ENCODE measurements at places on chromosomes 5 and 9.

- no peak for DNase-seq
Observed at GRCh38 chr9:75471549-75472114, 383.3 kb downstream of the OSTF1 start.

GRCh38 chr5:171310212-171310818 lies 1.3 kb downstream of the TLX3 start:
- DNase-seq, result no peak

DNA sequence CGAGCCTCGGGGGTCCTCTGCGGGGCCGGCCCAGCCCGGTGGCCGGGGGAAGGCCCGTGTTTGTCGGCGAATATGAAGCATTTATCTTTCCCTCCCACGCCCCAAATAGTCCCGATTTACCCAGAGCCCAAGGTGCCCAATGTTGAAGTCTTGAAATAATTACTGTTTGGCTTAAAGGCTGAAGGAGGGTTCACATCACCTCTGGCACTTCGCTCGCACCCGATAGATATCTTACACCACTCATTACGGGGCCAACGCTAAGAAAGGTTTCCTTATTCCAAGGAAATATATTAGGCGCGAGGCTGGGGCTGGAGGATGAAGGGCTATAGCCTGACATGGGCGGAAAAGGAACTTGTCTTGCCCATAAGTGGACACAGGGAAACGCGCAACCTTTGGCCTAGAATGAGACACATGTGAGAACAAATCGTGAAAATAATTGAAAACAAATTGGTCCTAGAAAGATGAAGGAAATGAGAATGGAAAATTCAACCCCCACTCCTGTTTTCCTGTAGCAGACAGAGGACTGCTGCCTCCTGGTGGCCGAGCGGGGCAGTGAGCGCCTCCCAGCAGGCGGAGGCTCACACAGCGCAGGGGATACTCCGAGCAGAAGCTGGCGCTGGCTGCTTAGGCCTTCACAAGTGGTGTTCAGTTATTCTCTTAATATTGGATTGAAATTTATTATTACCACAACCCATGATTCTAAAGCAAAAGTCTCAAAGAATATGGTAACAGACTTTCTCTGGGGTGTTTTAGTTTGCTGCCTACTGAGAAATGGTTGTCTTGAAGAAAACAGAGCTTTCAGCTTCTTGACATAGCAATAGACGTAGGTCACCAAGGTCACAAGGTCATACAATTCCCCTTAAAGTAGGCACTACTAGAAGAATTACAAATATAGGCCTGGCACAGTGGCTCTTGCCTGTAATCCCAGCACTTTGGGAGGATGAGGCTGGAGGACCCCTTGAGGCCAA lies 7.9 kb downstream of the CCL21 start:
- peak; percentile 67 for DNase-seq

- DNase-seq, result no peak
Observed at GRCh38 chr5:18653216-18653752, 1019.0 kb downstream of the TAF11L14 start.

GRCh38 chr9:125757834-125758233 lies 10.7 kb downstream of the PBX3 start:
- no peak for DNase-seq

DNA sequence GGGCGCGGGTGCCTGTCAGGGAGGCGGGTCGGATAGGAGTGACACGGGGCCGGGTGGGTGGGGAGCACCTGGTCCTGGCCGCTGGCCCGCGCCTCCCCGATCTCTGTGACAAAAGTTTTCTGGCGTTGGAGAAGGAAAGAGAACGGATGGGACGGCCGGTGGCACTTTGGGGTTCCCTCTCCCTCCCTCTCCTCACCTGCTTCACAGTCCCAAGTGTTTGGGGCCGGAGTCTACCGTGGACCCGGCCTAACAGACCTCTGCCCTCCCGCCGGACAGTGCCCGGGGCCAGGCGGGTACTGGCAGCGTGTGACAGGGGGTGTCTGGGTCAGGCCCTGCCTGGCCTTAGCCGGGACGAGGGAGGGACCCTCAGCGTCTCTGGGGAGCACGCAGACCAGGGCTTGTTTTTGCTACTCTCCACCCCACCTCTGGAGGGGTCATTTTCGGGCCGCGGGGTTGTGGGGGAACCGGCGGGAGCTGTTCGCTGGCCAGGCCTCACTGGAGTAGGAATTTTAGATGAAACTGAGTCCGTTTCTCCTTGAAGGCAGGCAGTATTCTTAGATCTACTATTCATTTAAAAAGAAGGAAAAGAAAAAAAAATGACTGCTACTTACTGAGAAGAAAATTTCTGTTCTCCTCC lies 1.7 kb downstream of the PRDM6 start:
- DNase-seq, result no peak

- no peak for DNase-seq
Observed at GRCh38 chr9:106857811-106858470, 5.0 kb upstream of the ZNF462 start.

DNA sequence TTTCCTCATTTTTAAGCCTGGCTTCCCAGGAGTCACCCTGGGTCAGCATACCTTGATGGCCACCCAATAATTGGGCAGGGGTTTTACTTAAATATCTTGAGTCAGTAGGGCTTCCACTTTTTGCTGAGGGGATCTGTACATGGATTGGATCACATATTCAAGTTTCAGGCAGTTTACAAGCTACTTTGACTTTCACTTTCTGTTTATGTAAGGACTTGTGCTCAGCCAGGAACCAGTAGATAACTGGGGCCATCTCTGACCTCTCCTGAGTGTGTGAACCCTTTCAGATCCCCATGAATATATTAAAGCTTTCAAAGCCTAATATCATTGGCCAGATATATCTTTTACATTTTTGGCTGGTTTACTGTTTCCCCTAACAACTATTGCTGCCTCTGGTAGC lies 45.1 kb downstream of the SLCO6A1 start:
- no peak for DNase-seq

DNA sequence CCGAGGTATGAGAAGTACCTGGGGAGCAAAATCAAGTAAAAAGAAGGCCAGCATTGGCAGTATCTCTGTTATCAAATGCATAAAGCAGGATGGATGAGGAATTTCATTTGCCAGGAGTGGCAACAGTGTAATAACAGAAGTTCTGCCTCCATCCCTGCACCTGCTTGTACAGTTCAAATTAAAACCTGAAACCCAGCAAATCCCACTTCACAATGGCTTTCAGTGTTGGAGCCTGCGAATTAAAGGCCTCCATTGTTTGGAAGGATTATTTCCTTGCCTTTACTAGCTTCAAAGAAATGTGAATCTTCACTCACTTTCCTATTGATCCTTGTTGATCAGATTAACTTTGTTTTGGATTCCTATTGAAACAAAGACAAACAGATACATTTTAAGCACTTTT lies 31.5 kb upstream of the IRX1 start:
- DNase-seq, result no peak

DNA sequence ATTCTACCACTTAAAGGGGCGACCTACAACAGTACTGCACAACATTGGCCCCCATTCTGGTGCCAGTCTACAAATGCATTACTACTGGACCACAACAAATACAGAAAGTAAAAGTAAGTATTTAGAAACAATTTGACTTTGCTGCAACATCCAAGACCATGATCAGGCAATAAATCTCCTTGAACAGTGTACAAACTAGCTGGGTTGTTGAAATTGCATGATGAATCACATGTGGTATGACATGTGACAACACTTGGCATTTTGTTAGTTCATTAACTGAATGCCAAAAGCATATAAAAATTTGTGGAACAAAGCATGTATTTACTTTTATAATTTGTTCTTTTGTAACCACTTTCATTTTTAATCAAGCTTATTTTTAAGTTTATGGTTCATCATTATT lies 270.5 kb downstream of the NFIB start:
- no peak for DNase-seq

GRCh38 chr5:77077829-77078176 lies 9.3 kb downstream of the ZBED3 start:
- DNase-seq, result no peak

DNA sequence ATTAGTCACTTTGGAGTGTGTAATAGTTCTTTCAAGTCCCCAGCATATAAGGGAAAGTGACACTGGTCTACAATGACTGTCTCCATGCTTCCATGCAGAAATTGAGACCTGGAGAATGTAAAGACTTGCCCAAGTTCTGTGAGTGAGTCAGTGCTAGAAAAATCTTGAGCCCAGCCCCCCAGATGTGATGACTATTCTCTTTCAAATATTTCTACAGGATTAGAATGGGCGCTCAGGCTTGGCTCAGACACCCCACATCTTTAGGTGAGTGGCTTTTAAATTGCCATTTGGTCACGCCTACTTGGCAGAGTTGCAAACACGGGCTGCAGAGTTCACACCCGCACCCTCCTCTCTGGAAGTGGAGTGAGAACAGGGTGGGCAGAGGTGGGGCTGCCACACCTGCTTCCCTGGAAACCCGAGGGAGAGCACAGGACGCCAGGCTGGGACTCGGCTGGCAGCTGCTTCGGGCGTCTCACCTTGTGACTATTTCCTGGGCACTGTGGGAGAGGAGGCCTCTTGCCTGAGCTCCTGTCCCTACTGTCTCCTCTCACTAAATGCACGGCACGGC lies 37.6 kb downstream of the ROPN1L start:
- no peak for DNase-seq

DNA sequence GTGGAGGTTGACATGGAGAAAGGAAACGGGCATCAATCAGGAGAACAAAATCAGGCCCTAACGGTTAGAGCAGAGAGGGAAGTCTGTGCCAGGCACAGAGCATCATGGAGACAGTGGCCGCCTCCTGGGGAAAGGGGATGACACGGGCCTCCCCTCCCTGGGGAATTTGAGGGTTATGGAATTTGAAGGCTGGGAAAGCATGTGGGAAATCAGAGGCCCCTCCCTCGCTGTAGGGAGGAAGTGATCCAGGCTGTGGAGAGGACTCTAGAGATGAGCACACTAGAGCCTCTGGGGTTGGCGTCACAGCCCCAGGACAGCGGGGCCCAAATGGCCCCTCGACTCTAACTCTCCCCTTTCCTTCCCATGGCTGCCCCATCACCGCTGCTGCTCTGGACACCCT lies 36.7 kb downstream of the PROP1 start:
- DNase-seq, result no peak

DNA sequence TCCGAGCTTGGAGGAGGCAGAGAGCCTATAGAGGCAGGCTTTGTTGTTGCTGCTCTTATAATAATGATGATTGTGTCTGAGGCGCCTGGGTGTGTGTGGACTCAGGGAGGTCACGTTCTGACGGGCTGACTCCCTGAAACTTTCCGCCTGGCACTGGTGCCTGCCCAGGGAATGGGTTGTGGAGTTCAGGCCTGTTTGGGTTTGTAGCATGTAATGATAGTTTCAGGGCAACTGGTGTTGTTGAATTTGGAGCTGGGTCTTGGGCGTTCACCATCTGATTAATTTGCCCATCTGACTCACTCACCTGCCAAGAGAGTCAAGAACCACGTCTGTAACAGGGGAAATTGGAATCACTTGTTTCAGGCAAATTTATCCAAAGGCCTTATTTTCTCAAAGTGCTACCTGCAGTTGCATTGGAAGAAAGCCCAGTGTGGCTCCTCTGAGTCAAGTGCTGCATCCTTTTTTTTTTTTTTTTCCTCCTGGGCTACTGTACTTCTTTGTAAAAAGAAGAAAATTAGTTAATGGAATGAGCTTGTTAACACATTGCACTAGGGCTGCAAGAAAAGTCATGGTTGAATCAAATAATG lies 386.5 kb downstream of the GADD45G start:
- no peak for DNase-seq

DNA sequence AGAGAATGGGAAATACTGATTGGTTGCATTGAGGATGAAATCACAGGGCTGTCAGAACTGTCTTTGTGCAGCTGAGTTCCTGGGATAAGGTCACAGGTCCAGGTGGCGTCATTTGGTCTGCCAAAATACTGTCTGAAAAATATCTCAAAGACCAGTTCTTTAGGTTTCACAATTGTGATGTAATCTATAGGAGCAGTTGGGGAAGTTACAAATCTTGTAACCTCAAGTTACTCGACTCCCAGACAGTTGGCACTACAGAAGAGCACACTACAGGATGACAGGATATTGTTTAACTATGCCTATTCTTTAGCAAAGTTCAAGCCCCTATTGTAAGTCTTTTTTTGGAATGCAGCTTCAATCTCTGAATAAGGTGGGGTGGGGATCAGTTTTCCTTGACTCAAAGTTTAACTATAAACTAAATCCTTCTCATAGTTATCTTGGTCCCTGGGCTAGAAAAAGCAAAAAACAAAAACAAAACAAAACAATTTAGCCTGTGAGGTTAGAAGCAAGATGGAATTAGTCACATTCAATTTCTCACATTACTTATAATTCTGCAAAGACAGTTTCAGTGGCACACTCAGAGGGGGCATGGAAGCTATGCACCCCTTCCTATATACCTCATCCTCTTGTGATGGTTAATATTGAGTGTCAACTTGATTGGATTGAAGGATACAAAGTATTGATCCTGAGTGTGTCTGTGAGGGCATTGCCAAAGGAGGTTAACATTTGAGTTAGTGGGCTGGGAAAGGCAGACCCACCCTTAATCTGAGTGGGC lies 276.0 kb downstream of the AUH start:
- DNase-seq, result peak; percentile 39

DNA sequence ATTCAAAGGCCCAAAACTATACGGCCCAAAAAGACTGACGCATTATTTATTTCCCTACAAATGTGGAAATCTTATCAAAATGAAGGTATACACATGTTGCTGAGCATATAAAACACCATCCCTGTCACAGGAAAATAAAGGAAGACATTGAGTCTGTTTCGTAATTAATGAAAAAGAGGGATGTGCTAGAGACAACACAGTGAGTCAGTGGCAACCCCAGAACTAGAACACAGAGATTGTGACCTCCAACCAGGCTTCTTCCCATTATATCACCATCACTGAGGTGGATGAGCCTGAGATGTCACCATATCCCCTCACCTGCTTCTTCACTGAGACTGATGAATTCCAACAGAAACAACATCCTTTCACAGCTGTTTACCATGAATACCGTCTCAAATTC lies 3.8 kb downstream of the NDUFA8 start:
- no peak for DNase-seq

GRCh38 chr5:168227001-168227400 lies 64.4 kb upstream of the WWC1 start:
- no peak for DNase-seq

DNA sequence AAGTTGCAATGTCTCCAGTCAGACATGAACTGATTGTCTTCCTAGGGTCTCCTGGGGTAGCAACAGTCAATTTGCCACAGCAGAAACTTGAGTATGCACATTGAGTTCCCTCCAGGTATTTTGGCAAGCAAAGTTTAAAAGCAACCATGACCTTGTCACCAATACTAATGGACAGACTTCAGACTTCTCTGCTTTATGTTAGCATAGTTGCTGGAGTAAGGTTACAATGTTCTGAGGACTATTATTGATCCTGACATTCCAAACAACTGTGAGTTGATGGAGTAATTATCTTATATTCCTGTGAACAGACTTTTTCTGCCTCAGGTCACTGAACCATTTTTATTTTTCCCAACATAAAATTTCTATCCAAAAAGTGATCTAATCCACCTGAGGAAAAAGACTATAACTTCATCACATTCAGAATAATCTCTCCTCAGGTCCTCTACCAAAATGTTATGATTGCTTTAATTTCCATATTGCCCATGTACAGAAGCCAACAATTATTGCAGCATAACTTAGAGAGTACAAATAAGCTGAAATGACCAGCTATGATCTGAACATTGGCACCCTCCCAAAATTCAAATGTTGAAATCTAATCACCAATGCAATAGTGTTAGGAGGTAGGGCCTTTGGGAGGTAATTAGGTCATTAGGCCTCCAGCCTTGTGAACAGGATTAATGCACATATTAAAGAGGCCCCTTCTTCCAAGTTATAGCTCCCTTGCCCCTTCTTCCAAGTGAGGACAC lies 228.3 kb downstream of the PDE4D start:
- DNase-seq, result no peak

Data from CD4-positive, alpha-beta T cell treated with Interferon gamma for 1 hour (primary cell).